COR-L47 (cell line): ENCODE measurements at places on chromosomes 2 and 18.

GRCh38 chr2:137951586-137951985 lies 12.7 kb upstream of the HNMT start:
- DNase-seq = no peak

GRCh38 chr18:9902832-9903231 lies 11.0 kb upstream of the VAPA start:
- DNase-seq = no peak

DNA sequence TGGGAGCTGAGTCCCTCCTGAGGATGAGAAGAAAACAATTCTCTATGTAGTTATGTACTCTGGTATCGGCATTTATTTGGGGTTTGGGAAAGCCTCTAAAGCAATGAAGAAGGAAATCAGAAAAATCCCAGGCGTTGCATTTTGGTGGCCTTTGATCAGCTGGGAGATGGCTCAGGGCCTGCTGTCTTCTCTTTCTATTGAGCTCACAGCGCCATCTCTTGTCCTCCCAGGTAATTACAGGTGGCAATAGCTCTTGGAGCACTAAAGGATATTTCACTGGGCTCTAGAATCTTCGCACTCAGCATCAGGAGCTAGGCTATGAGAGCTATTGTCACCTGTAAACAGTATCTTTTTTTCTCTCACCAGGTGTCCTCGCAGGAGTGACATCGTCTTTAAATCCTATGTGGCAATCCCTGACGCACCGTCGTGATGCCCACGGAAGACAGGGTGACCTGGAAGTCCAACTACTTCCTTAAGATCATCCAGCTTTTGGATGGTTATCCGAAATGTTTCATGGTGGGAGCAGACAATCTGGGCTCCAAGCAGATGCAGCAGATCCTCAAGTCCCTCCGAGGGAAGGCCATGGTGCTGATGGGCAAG lies 76.1 kb upstream of the PMAIP1 start:
- DNase-seq = peak; percentile 75

GRCh38 chr18:79487801-79488201 lies 92.1 kb downstream of the NFATC1 start:
- no peak for DNase-seq

DNA sequence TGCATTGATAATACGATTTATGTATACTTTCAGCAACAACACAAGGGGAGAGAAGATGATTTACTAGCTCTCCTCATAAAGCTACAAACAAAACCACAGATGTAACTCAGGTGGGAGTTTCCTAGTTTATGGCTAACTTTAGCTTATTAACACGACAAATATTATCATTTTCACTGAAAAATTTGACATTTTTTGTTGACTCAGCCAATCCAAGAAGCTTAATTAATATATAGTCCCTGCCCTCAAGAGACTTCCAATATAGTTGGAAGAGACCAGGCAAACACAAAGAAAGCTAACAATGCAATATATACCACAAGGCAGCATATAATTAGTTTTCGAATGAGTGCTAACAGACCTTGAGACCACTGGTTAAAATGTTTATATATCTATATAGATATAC lies 775 bp downstream of the WDR12 start:
- no peak for DNase-seq

DNA sequence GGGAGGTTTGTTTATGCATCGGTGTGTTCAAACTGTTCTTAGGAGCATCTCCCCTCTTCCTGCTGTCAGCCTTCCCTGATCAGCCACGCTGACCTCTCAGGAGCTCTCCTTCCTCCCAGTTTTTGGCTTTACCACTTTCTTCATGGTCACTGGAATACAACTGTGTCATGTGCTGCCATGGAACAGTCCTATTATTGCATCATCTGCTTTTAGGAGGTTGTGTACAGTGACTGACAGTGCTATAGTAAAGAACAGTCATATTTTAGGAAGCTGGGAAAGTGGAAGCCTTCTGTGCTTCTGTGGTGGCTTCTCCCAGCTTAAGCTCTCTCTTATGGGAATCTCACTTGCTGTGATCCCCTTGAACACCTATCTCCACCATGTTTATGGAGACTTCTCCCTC lies 165.5 kb downstream of the TPGS2 start:
- DNase-seq = no peak

DNA sequence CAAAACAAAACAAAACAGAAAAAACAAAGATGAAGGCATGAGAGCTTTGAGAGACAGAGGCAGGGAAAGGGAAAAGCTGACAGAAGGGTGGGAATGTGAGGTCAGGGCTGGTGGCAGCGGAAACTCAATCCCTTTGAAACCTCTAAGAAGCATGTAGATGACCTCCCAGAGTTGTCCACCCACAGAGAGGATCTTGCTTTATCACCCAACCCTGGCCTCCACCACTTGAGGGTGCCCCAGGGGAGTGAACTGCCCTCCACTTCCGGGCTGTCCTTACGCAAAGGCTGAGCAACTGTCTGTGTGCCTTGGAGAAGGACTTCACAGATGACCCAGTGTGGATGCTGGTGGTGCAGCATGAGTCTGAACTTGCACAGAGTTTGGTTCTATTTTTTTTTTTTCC lies 26.7 kb downstream of the PDCL3 start:
- DNase-seq = no peak

DNA sequence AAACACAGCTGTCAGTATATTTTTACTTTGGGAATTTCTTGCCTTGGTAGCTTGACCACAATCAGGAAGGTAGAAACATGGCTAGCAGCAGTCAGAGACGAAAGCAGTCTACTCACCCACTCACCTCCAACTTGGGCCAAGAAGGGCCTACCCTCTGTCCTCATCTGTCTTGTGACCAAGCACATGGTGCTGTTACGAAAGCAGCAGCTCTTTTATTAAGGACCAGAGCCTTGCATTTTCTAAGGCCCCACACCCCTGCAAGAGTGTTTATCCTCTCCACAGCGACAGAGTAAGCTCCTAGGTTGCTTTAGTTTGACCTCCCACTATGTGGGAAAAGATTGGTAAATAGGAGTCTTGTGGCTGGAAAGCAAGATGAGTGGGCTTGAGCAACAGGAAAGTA lies 31.3 kb upstream of the MSTN start:
- DNase-seq = no peak

GRCh38 chr2:225598897-225599296 lies 199.4 kb downstream of the NYAP2 start:
- no peak for DNase-seq

GRCh38 chr2:72959995-72960981 lies 43.0 kb downstream of the EMX1 start:
- no peak for DNase-seq

- no peak for DNase-seq
Measured at GRCh38 chr2:241801611-241802420, 7.2 kb upstream of the NEU4 start.

DNA sequence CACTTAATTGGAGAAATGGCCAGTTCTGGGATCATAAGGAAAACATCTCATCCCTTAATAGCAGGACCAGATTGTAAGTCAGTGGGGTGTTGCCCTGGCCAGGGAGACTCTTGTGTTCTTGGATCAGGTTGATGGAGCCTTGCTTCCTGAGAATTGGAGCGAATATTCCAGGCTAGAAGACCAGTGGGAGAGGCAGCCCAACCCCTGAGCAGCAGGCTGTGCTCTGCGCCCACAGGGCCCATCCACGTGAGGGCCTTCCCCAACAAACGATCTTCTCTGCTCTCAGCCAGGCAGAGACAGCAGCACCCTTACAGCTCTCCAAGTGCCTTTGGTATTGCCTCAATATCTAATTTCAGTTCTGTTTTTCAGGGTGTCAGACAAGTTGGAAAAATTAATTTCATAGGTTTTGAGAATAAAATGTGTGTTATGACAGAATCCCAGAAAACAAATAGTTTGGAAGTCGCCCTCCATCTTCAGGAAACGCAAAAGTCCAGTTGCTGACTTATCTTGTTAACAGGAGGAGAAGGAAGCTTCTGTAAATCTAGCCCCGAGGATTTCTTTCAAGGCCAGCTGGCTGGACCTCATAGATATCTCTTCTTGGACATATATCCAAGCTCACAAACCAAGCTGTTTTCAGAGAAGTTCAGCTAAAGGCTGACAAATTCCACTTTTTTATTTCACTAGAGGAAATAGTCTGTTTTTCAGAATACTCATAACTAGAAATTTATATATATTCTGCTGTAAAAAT lies 105.5 kb downstream of the COPS8 start:
- DNase-seq = no peak

- DNase-seq = no peak
Measured at GRCh38 chr2:96092951-96093350, 23.4 kb downstream of the ADRA2B start.

DNA sequence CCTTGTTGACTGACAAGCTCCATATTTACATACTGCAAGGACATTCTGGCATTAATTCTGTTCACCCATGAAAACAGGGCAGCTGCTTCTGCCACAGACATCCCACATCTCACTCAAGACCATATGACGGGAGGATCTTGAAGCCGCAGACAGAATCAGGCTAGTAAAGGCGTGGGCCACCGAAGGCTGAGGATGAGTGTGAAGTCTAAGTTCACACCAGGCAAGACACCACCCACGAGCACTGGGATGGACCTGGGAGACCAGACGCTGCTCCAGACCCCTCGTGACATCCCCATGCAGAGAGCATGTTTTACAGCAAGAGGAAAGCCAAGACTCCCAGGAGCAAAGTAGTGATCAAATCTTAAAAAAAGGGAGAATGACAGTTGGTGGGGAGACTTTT lies 3.2 kb downstream of the FHL2 start:
- no peak for DNase-seq

- no peak for DNase-seq
Measured at GRCh38 chr2:226048611-226049010, 649.1 kb downstream of the NYAP2 start.

GRCh38 chr2:152174574-152174973 lies 989 bp downstream of the STAM2 start:
- DNase-seq = no peak

DNA sequence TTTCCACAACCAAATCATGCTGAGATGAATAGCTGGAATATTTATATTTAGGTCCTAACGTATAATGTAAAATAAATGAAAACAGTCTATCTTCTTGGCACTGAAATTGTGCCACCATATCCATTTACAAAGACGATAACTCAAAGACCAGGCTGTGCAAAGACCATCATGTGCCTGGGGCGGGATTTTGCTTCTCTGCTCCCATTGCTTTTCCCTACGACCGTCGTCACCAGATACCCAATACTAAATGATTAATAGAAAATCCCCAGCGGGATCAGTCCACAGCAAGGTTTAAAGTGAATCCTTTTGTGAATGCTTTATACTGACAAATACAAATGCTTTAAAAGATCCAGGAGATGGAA lies 194.3 kb upstream of the ARL4C start:
- peak; percentile 97 for DNase-seq

DNA sequence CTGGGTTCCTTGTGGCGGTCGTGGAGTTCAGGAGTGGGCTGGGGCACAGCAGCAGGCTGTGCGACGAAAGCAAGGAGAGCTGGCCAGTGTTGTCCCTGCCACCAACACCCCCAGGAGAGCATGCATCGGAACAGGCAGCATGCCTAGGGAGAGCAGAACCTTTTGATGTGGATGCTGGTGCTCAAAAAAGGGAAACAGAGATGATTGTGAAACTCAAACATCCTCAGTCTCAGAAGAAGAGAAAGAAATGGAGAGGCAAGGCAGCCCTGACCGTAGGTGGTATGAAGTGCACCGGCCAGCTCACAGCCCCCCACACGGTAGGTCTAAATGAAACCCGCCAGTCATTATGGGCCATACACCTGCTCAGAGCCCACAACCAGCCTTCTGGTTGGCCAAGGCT lies 253.4 kb downstream of the GBX2 start:
- no peak for DNase-seq

- no peak for DNase-seq
Measured at GRCh38 chr2:36373149-36373926, 17.8 kb downstream of the CRIM1 start.

- DNase-seq = no peak
Measured at GRCh38 chr2:121346859-121347258, 61.9 kb upstream of the TFCP2L1 start.

DNA sequence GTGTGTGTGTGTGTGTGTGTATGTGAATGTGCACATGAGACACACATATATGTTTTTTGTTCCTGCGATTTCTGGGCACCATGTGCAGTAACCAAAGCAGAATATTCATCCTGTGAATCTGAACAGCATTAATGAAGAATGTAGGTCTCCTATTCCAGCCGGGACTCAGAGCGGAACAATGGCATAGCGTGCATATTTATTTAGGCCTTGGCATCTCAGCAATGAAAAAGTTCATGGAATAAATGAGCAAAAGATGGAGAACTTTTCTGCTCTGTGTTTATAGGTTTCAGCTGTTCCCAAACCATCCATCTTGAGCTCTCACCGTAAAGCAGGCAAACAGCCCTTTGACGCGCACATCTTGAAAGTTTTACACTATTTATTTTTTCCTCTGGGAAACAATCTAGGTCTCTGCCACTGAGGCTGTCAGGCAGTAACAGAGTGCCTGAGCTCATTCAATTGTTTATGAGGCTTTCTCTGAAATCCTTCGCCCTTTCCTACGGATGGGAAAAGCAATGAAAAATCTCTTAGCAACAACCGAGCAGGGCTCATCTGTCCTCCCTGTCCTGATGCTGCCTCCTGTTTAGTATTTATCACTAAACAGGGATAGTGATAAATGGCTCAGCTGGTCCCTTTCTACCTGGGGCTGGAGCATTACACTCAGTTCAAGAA lies 146.2 kb upstream of the MSH6 start:
- DNase-seq = no peak

- no peak for DNase-seq
Measured at GRCh38 chr2:46329803-46330775, 32.9 kb downstream of the EPAS1 start.

GRCh38 chr2:219249203-219249980 lies 3.7 kb upstream of the TUBA4B start:
- peak; percentile 84 for DNase-seq

GRCh38 chr2:208179028-208179609 lies 10.7 kb downstream of the C2orf80 start:
- DNase-seq = no peak

GRCh38 chr2:102915128-102915527 lies 153.3 kb downstream of the TMEM182 start:
- DNase-seq = no peak

- DNase-seq = no peak
Measured at GRCh38 chr2:96808176-96808837, 7.8 kb upstream of the CNNM3 start.

DNA sequence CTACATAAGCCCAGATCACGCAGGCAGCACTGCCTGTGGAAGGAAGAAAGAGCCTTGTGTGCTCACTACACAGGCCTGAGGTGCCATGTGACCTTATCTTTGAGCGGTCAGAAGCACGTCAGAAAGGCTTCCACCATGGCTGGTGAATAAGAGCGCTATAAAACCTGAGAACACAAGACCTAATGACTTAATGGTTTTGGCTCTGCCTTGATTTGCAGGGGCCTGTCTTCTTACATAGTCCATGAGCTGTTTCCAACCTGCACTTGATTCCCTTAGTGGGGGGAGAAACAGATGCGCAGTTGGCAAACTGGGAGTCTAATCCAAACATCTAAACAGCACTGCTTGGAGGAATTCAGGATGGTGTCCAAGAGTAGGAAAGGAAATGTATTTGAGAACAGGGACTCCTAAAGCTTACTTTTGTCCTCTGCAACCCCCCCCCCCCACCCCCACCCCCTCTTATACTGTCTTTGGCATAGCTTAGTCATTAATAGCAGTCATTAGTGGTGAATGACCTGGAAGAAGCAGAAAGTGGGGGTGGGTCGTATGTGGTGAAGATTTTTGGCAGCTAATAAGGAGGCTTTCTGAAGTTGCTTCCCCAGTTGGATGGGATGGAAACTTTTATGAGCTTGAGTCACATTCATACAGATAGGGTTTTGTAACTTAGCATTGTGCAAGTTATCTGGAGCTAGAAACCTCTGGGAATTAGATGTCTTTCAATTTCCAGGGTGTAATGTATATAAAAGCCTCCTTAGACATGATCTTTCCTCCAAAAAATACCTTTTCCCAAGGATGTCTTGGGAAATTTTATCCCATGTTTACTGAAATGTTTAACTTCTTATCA lies 454.1 kb downstream of the MEIS1 start:
- no peak for DNase-seq
